ENCODE measurements at places on chromosomes 4 and X. TPM values are rescaled to one million over a fixed set of nuclear protein-coding genes. Genes with fewer than 3 reads are reported as not detected.

GRCh38 chrX:153635388-153635787, 11.6 kb upstream of the DUSP9 start:
- DNase-seq = peak; percentile 64

- peak; percentile 31 for DNase-seq
Observed at GRCh38 chrX:1667566-1667965, 52.7 kb downstream of the ASMT start.

- DNase-seq = no peak
Observed at GRCh38 chr4:1812720-1813119, 19.6 kb downstream of the FGFR3 start.

DNA sequence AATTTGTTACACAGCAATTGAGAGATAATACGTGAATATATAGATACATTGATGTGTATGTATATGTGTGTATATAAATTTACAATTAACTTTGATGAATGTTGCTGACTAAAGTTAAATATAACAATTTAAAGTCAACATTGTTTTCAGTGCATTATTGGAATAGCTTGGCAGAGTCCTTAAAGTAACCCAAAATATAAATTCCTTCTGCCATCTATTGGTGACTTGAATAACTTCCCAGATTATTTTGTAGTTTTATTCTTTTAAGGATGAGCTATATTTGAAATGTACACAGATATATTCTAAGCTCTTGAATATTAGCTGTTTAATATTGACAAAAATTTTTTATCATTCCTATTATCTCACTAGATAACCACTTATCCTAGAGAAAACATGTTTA, 298.2 kb upstream of the FSTL5 start:
- DNase-seq = no peak

The TMEM47 gene
- total RNA-seq = 305 TPM

GRCh38 chr4:176259330-176260090, 9.5 kb downstream of the ASB5 start:
- no peak for DNase-seq

DNA sequence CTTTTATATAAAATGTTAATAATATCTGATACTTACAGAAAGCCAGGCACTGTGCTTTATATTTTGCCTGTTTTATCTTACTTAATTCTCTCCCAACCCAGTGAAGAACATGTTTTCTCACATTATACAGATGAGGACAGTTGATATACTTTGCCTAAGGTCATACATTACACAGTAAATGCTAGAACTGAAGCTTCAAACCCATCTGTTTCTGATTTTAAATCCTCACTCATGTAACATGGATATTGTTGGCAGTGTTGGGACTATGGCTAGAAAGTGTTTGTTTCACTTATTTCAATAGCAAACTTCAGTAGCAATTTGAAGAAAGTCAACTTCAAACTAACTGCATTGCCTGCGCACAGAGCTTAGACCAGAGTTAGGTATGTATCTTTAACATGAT, 57.4 kb downstream of the RAPGEF2 start:
- DNase-seq = no peak

- DNase-seq = no peak
Observed at GRCh38 chr4:16005676-16006075, 42.7 kb upstream of the FGFBP2 start.

The MSX1 gene
- total RNA-seq = 7.0 TPM
